ENCODE measurements at places on chromosomes 4 and X. TPM values are rescaled to one million over a fixed set of nuclear protein-coding genes. Genes with fewer than 3 reads are reported as not detected.

The POU4F2 gene
- not detected for total RNA-seq

The MSN gene
- total RNA-seq, result 104 TPM

The RHOH gene
- 0.09 TPM for total RNA-seq

The ZDHHC15 gene
- under 0.01 TPM for total RNA-seq

The GRIA3 gene
- 2.0 TPM for total RNA-seq
